ENCODE measurements at places on chromosomes 16 and 17.

DNA sequence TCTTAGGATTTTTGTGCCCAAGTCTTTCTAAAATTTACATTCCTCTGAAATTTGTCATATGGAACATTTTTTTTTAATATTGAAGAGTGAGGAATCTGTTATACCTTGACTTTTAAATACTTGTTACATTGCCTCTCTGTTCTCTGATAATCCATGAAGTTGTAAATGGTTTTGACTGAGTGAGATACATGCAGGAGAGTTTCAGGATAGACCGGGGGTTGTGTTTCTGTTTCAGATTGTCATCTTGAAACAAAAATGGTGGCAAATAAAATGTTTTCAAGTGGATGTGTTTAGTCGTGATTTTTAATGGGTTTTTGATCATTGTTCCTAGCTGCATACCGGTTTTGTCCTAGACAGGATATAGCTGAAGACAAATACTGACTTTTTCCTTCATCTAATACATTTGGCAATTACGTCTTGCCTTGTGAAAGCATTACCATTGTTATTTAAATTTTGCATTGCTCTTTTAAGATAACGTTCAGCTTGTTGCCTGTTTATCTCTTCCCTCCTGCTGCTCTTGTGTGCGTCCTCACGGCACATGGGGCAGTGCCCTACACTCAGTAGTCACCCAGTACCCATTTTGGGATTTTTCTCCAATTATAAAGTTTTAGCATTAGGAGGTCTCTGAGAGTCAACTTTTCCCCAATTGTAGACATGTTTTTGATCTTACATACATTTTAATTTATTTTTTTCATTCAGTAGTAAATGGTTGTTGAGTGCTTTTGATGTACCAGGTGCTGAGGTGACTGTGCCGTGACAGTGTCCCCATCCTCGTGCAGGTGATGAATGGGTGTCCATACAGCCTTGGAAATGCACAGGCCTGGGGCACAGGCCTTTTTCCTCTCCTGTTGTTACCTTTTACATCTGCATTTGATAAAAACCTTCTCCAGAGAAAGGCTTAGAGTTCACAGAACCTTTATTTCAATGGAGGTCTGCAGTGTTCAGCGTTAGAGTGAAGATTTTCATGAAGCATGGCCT lies 169.9 kb downstream of the MSI2 start:
- no peak for DNase-seq

DNA sequence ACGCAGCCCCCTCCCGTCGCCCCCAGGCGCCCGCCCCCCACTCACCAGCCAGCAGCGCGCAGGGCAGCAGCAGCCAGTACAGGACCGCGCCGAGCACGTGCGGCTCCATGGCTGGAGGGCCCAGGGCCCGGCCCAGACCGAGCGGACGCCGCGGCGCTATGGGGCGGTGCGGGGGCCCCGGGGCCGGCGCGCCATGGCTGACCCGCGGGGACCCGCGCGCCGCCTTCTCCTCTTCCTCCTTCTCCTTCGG lies 239 bp downstream of the PIEZO1 start:
- no peak for DNase-seq

GRCh38 chr16:80557037-80557436 lies 16.2 kb downstream of the DYNLRB2 start:
- no peak for DNase-seq

DNA sequence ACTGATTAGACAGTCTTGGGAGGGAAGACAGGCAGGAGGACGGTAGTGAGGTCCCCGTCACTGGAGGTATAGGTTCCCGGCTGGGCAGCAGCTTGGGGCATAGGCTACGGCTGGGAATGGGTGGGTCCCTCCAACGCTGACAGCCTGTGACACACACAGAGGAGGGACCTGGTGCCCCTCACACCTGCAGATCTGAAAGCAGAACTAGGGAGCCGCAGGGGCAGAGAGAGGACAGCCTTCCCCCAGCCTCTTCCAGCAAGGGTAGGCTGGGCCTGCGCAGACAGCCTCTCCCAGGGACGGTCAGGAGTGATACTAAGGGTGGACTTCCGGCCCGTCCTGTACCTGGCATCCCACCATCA lies 2.0 kb downstream of the P2RX1 start:
- no peak for DNase-seq

DNA sequence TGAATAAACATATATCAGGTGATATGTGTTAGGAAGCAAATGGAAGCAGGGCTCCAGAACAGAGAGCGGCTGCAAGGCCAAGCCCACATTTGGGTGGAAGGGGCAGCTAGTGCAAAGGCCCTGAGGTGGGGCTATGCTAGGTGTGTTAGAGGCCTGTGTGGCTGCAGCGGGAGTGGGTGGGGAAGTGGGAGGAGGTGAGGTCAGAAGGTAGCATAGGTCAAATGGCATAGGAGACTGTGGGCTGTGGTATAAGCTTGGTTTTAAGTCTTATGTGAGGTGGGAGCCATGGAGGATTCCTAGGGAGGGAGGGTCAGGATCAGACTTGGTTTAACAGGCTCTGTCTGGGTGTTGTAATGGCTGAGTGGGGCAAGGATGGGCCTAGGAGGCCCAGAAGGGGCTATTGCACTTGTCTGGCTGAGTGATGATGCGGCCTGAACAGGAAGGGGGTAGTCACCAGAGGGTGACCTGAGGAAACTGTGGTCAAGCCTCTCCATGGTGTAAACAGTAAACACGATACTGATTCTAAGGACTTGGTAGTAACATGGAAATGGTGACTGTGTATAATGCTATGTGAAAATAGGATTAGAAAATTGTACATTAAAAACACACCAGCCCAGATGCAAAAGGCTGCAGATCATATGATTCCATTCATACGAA lies 31.1 kb downstream of the RAI1 start:
- DNase-seq: no peak

DNA sequence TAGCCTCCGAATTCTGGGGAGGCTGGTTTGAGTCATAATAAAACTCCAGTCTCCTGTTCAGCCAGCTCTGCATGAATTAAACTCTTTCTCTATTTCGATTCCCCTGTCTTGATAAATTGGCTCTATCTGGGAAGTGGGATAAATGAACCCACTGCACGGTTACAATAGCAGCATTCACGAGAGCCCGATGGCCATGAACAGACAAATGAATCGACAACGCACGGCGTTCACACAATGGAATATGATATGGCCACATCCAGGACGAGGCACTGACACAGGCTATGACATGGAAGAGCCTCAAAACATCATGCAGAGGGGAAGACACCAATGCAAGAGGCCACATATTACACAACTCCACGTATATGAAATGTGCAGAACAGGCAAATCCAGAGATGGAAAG lies 5.6 kb upstream of the CARD14 start:
- DNase-seq: no peak

DNA sequence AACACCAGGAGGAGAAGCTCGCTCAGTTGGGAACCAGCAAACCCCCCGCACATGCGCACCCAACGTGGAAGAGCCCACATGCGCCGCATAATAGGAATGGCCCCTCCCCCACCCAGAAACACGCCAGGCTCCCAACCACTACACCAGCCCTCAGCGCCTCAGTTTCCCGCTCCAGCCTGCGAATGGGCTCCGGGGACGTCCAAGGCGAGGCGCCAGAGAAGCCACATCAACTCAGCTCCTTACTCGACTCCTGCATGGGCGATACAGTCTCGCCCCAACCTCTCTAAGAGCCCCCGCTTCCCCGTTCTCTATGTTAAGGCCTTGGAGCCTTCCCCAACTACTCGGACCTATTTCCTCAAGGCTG lies 504 bp downstream of the SRSF1 start:
- DNase-seq: peak; percentile 55

- DNase-seq: peak; percentile 87
Observed at GRCh38 chr17:16428098-16428882, 12.9 kb downstream of the TRPV2 start.

- DNase-seq: no peak
Observed at GRCh38 chr17:29004081-29004692, 1.6 kb downstream of the SEZ6 start.

- no peak for DNase-seq
Observed at GRCh38 chr16:73214825-73215677, 167.1 kb upstream of the ZFHX3 start.

DNA sequence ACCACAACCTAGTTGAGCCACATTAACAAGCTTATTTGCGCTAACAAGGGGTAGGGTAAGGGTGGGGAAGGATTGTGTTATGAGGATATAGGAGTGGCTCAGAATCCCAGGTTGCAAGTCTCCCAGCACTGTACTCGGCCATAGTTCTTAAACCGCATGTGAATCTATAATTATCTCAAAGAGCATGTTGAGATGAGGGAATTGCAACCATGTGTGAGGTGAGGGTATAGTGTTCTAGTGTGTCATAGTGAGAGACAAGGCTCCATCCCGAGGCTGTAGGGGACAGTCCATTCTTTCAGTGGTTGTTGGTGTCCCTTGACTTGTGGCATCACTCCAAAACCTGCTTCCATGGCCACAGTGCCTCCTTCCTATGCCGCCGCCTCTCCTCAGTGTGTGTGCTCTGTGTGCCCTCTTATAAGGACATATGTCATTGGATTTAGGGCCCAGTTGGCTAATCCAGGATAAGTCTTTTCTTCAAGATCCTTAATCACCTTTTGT lies 22.7 kb upstream of the ATP5MC1 start:
- DNase-seq: no peak

GRCh38 chr16:30054451-30054850 lies 11.1 kb upstream of the ALDOA start:
- DNase-seq: no peak

GRCh38 chr17:29240477-29240876 lies 6.2 kb upstream of the CRYBA1 start:
- no peak for DNase-seq

DNA sequence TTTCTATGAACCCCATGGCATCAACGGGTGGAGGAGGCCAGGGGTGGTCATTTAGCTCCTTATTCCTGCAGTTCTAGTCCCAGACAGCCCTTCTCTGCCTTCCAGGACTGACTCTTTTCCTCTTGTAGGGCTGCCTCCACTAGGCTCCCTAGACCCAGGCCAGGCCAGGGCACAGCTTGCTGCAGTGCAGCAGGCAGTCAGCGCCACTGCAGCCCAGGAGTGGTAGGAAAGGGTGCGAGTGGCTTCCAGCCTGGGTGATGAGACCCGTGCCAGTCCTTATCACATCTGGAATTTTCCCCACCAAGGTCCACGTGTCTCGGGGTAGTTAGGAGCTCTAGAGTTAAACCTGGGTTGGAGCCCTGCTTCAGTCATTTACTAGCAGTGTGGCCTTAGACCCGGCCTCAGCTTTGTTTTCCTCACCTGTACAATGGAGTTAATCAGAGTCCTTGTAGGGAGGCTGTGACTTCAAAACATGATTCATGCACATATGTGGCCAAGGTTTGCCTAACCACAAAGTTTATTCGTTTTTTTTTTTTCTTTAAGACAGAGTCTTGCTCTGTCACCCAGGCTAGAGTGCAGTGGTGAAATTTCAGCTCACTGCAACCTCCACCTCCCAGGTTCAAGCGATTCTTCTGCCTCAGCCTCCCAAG lies 4.7 kb downstream of the SLC5A11 start:
- no peak for DNase-seq

DNA sequence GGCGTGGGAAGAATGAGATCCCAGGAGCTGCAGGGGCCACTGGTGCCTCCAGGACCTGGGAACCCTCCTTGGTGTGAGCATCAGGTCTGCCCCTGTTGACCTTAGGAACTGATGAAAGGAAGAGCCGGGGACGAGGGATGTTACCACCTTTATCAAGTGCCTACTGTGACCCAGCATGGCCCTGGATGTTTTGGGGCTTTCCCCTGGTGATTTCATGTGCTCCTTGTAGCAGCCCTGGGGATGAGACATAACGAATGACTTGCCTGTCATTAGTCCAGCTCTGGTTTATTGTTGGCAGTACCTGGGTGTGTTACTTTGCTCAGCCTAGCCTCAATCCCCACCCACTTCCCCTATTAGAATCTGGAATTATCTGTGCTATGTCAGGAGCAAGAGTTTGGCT lies 39.9 kb downstream of the WSCD1 start:
- DNase-seq: no peak

DNA sequence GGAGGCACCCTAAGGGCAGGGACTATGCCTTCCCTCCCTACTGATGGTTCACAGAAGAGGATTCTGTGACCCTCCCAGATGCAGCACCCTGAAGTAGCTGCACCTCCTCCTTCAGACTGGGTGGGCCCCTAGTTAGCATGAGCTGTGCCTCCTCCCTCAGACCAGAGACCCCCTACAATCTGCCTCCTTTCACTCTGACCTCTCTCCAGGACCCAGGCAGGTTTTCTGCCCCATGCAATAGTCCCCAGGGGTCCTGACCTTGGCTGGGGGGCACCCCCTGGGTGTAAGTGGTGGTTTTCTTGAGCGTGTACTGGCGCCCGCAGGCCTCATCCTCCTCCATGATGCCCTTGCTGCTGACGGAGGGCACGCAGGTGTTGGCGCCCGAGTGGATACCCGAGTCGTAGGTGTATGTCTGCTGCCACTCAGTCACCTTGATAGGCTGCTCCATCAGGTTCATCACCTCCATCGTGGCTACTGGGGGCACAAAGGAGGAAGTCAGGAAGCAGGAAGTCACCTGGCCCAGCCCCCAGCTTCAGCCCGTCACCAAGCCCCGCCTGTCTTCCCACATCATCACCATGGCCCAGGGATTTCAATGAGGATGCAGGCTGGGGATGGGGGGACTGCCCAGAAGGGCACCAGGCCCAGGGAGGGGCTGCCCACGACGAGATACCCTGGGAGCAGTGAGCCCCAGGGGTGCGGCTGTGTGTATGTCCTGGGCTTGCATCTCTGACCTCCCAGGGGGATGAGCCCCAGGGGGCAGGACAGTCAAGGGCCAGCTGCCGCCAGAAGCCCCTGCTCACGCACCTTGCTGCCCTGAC lies 14.9 kb downstream of the JUP start:
- peak; percentile 34 for DNase-seq

GRCh38 chr16:72424757-72425156 lies 252.8 kb upstream of the PMFBP1 start:
- DNase-seq: no peak

DNA sequence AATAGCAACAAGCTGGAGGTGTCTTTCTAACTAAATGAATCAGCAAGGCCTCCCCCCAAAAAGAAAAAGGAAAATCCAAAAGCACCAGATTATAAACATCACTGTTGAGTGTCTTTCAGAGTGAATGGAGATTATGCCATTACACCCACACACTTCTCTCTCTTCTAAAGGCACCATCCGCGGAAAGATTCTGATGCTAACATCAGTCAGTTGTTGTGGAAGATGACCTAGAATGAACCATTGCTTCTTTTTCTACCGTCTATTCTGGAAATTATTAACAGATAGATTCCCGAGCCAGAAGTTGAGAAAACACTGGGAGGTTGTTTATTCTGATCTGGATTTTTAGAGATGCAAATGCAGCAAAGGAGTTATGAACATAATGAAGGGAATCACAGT lies 60.9 kb upstream of the FAM20A start:
- DNase-seq: no peak

- DNase-seq: peak; percentile 89
Observed at GRCh38 chr17:49515196-49515770, 20.2 kb downstream of the NGFR start.

- DNase-seq: no peak
Observed at GRCh38 chr16:88883117-88883895, 16.8 kb upstream of the PABPN1L start.

All from iPS-NIHi11 (cell line).